Cerebellum (tissue), 4 donors: ENCODE measurements at places on chromosomes 4 and X. TPM values are rescaled to one million over a fixed set of nuclear protein-coding genes. Genes with fewer than 3 reads are reported as not detected.

DNA sequence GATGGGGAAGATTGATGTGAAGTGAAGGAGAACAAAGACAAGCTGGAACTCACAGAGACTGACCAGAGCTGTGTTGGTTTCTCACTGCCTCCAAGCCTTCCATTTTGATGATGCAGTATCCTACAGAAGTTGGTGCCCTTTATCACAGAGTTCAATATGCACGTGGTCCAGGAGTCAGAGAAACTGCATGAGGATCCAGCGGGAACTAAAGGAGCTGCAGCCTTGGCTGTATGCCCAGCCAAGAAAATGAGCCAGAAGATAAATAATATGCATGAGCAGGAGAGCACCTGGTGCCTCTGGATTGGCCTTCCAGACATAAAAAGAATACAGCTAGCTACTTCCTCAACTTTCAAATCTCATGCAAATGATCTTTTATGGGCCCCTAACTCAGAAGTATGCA lies 44.3 kb upstream of the DCLK2 start:
- DNase-seq = no peak

DNA sequence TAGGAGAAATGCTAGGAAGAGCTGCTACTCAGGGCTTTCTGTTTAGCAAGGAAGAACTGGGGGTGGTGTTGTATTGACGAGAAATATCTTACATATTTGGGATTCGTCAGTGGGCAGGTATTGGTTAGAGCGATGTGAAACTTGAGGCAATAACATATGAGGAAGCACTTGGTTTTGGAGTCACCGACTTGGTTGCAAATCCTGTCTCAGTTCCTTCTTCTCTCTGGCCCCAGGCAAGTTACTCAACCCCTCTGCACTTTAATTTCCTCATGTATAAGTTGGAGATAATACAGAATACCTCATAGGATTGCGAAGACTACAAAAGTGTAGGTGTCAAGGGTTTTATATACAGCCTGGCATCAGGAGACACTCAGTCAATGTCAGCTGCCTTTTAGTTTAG lies 34.1 kb downstream of the GPAT3 start:
- DNase-seq = no peak

- peak; percentile 0 for DNase-seq
Measured at GRCh38 chrX:38563030-38563429, 1.7 kb downstream of the TSPAN7 start.

ETDB gene
- not detected for total RNA-seq

CWH43 gene
- not detected for total RNA-seq

DNA sequence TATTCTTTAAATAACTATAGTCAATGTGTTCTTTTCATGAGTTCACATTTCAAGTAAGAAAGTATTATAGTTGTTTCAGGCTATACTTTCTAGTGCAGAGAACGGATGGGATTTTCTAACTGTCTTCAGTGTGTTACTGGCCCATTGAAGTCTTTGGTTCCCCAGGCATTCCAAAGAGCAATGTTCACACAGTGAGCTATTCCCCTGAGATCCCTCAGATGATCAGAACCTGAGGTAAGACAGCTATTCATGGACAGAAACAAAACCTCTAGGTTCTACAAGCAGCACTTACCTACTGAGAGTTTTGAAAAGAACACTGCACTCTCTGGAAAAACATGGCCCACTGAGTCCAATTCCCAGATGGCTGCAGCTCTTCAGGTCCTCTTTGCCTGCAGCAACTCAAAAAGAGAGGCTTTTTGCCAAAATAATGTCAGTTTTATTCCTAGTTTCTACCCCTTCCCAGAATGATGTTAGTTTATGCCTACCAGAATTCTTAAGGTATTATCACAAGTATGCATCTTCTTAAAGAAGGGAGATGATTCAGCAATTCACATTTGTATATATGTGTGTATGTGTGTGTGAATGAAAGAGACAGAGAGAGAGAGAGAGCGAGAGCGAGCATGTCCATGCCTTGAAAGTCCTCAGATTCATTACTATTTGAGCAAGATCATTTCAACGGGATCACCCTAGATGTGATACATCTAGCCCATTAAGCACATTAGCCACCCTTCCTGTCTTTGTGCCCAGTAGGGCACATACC lies 146.1 kb downstream of the PDHA2 start:
- DNase-seq = no peak

SULT1B1 gene
- total RNA-seq = 0.64 TPM

DNA sequence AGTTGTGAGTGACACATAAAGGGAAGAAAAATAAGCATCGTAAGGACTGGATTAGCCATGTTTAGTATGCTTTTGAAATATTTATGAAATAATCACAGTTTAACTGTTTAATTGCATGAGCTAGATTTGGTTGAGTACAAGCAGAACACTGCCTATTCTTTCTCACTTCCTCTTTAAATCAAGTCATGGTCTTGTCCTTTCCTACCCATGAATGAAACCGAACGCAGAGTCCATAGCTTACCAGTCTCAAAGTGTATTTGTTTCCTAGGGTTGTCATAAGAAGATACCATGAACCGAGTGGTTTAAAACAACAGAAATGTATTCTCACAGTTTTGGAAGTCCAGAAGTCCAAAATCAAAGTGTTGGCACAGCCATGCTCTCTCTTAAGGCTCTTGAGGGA lies 684.0 kb upstream of the MAGEB2 start:
- DNase-seq = no peak

DNA sequence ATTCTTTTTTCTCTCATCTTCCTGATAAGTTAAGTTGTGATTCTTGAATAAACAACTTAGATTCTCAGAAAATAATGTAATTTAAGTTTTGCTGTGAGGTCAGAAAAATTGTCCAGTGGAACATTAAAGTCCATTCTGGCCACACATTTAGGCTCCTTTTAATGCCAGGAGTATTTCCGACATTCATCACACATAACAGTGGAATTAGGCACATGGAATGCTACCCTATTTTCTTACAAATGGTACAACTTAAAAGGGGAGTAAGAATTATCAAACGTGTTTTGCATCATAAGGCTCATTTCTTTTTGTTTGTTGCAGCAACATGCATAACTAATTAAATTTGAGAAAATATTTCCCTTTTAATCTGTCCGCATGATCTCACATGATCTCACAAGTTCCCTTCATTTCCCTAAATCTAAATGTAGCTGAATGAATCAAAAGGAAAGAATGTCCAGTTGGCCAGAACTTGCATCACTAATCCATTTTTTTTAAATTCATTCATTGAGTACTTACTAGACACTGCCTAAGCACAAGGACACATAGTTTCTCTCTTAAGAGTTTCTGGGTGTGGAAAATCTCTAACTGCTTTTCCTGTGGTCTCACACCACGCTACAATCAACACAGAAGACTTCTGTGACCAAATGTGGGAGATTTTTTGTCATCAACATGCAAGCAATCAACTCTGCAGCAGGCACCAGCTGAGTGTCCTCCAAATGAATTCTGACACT lies 22.0 kb downstream of the SPARCL1 start:
- no peak for DNase-seq

FAM47A gene
- not detected for total RNA-seq

- no peak for DNase-seq
Measured at GRCh38 chr4:17490575-17491059, 21.3 kb downstream of the QDPR start.

DNA sequence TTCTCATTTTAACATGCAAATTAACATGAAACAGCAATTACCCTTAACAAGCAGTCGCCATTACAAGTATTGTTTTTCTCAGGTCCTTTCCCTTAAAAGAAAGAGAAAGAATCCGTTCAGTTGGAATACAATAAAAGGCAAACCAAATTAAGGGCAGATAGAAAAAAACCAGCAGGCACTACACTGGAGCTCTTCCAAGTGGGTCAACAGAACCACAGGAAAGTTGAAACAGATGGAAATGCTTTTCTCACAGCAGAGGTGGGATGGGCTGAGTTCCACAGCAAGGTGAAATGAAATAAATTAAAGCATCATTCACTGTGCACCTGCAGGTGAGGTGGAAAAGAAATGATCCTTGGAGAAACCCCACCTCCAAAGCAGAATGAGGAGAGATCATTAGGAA lies 102.6 kb downstream of the APBB2 start:
- peak; percentile 54 for DNase-seq

DNA sequence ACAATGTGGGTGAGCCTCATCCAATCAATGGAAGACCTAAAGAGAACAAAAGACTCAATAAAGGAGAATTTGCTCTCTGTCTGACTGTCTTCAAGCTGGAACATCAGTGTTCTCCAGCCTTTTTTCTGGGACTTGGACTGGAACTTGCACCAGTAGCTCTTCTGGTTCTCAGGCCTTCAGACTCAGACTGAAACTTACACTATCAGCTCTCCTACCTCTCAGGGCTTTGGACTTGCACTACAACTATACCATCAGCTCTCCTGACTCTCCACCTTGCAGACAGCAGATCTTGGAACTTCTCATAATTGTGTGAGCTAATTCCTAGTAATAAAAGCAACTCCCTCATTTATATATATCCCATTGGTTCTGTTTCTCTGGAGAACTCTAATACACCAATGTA lies 185.9 kb downstream of the SMIM20 start:
- no peak for DNase-seq

DNA sequence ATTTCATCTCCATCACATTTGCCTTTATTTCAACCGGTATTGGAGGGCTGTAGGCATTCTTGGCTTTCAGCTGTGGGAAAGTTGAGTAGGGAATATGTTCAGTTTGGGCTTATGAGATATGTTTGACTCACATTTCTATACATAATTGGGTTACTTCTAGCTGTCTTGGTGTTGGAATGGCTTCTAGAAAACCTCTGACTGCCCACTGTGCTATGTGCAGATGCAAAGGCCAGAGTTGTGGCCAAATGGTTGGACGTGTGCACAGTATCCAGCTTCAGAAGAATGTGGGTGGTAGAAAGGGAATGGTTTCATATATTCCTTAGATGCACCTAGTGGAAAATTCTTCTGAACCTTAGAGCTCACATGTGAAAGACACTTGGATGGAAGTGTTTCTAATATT lies 92.6 kb upstream of the H2AZ1 start:
- no peak for DNase-seq
